EL (cell line): ENCODE measurements at places on chromosomes 3 and 15.

- no peak for DNase-seq
Observed at GRCh38 chr15:82138306-82138705, 92.5 kb upstream of the MEX3B start.

DNA sequence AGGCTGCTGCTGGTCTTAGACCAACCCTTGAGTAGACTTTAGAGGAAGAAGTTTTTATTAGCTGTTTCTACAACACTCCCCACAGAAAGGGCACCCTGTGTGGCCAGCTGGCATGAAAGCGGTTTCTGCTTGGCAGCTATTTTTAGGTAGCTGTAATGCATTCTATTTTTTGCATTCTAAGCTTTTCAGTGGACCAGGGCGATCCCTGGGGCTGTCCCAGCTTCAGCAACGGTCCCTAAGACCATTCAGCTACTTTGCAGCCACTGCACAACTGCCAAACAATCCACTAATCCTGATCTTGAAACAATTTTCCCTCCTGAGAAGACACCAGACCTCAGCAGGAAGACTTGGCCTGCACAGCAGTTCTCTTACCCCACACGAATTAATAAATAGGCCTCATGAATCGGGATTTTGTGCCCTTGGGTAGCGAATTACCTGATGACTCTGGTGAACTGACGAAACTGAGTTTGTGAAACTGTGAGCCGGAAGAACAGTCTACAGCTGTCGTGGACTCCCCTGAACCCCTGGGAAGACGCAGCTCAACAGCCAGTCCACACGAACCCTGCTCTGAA, 14.6 kb upstream of the TFRC start:
- DNase-seq, result no peak

GRCh38 chr3:94001191-94001590, 21.2 kb downstream of the ARL13B start:
- no peak for DNase-seq

DNA sequence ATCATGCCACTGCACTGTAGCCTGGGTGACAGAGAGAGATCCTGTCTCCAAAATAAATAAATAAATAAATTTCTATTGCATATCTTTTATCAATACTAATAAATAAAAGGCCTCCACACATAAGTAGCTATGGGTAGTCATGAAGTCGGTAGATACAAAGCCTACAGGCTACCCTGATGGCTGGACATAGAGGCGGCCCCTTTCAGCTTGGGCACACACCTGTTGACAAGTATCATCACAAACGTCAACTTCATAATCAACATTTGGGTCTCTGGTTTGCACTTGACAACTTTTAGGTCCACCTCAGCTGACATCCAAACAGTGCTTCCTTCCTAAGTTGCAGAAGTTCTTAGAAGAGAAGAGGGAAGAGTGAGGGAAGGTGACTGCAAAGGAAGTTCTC, 53.4 kb downstream of the ITGA11 start:
- no peak for DNase-seq

- DNase-seq, result peak; percentile 46
Observed at GRCh38 chr3:11080492-11080891, 73.8 kb upstream of the HRH1 start.

DNA sequence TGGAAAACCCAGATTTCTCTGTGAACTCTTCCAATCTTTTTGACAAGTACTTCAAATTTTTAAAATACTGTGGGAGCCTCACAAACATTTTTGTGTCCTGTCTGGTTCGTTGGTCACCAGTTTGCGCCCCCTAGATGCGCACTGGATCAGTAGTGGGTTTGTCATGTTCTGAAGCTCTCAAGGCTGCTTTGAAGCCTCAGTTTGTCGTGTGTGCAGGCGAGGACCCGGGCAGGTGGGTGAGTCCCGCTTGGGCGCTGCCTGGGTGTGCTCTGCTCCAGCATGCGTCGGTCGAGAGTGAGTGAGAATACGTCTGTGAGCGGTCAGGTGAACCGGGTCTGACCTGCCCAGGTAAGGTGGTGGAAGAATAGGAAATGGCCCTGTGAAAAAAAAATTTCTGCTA, 17.3 kb upstream of the AEN start:
- no peak for DNase-seq

DNA sequence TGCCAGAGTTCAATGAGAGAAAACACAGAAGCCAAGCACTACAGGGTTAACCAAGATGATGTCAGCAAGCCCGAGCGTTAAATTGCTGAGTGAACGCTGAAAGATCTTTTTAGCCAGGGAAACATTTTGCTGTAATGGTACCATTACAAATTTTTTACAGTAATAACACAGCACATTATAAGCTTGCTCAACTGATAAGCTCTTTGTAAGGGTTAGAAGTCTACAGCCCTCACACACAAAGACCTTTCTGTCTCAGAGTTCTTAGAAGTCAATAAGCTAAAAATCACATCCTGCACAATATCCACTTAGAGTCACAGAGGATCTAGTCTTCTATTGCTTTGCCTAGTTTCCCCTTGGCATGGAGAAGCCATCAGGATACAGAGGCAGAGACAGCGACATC, 29.9 kb downstream of the CHSY1 start:
- no peak for DNase-seq

DNA sequence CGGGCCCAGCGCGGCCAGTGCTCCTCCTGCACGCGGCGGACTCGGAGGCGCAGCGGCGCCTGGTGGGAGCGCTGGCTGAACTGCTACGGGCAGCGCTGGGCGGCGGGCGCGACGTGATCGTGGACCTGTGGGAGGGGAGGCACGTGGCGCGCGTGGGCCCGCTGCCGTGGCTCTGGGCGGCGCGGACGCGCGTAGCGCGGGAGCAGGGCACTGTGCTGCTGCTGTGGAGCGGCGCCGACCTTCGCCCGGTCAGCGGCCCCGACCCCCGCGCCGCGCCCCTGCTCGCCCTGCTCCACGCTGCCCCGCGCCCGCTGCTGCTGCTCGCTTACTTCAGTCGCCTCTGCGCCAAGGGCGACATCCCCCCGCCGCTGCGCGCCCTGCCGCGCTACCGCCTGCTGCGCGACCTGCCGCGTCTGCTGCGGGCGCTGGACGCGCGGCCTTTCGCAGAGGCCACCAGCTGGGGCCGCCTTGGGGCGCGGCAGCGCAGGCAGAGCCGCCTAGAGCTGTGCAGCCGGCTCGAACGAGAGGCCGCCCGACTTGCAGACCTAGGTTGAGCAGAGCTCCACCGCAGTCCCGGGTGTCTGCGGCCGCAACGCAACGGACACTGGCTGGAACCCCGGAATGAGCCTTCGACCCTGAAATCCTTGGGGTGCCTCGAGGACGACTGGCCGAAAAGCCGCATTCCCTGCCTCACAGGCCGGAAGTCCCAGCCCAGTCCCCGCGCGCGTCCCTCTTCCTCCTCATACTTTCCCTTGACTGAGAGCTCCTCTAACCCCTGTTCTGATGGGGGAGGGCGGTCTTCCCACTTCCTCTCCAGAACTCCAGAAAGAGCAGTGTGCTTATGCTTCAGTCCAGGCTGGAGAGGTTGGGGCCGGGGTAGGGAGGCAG, 1.4 kb upstream of the IL17RC start:
- DNase-seq, result peak; percentile 80

GRCh38 chr15:48868536-48868935, 9.4 kb upstream of the EID1 start:
- peak; percentile 87 for DNase-seq

GRCh38 chr15:54026258-54026657, 48.0 kb downstream of the UNC13C start:
- no peak for DNase-seq

- no peak for DNase-seq
Observed at GRCh38 chr3:58667704-58668103, 1.1 kb upstream of the FAM3D start.

GRCh38 chr15:29528276-29528675, 258.7 kb upstream of the NSMCE3 start:
- DNase-seq, result no peak

DNA sequence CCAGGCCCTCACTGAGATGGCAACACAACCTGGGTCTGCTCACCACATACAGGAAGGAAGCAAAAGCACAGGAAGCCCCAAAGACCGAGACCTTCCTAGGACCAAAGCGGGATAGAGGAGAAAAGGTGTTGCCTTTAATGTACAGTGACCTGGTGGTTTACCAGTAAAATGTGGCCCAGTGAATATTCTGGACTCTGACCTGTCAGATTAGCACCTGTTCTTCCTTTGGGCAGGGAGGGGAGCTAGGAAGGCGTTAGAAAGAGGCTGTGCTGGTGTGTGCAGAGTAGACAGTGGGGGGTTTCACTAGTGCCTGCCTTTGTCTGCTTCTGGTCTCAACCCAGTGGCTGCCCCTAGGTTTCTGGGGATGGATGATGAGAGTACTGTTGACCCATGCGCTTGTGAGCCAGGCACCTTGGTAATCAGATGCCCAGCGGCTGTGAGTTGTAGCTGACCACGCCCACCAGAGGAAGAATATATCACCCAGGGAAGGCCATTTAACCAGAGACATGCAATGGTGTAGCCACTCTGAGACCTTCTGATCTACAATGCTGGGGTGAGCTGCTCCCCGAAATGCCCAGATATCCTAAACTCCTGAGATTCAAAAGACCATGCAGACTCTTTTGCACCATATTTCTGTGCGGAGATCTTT, 90.1 kb upstream of the NEO1 start:
- no peak for DNase-seq

- peak; percentile 44 for DNase-seq
Observed at GRCh38 chr15:63915873-63916771, 82.4 kb upstream of the HERC1 start.

DNA sequence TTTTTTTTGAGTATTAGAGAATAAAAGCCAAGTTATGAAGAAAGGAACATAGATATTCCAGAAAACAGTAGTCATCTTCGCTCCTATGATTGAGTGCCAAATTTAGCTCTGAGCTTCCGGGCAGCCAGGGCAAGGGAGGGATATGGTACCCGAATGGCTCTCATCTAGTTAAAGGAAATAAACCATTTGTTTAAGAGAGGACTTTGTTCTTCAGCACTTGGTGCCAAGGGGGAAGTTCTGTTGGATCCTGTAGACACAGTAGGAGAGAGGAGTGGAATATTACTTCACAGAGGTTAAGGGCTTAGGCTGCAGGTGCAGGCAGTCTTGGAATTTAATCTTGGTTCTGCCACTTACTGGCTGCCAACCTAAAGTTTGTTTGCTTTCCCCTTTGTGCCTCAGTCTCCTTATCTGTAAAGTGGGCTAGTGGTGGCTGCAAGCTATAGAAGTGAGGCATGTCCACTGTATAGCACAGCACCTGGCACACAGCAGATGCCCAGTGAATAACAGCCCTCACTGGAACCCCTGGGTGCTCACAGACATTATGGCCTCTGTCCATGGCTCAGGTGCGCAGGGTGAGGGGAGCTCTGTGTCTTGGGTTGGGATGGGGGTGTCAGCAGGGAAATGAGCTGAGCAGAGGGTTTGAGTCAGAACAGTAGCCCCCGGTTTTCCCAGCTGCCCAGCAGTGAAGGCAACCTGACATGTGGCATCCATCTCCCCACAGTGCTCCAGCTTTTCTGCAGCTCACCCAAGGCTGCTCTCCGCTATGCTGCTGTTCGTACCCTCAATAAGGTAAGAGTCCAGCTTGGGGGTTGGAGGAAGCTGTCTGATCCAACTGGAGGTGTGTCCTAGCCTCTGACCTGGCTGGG, 10.4 kb downstream of the COPG1 start:
- DNase-seq, result no peak

- no peak for DNase-seq
Observed at GRCh38 chr15:77356305-77356704, 63.6 kb downstream of the PEAK1 start.

GRCh38 chr3:70952033-70952747, 631.3 kb downstream of the FOXP1 start:
- no peak for DNase-seq

DNA sequence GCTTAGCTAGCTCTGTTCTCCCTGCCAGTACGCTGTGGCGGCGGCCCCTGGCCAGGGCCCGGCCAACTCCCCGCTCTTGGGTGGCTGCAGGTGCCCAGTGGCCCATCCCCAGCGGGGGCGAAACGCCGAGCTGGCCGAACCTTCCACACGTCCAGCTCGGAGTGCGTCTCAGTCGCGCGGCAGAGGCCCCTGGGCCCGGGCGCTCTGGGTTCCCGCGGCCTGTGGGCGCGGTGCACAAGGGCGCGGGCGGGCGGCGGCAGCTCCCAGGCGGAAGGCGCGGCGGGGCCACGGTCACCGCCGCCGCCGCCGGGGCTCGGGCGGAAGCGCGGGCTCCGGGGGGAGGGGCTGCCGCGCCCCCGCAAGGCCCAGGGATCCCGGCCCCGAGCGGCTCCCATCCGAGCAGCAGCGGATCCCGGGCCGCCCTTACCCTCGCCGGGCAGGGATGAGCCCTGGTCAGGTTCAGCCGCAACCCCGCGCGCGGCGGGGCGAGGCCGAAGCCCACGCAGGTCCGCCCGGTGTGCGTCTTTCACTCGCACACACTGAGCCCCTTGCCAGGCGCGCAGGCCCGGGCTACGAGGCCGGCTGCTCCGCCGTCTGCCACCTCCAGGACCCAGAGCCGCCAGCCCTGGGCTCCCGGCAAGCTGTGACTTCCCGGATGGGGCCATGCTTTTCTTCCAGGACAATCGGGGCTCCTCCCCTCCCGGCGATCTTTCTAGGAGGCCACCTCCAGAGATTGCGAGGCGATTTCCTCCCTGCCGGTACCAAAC, 54.2 kb downstream of the CCDC54 start:
- peak; percentile 81 for DNase-seq

GRCh38 chr3:150682279-150682678, 21.4 kb downstream of the ERICH6 start:
- no peak for DNase-seq

DNA sequence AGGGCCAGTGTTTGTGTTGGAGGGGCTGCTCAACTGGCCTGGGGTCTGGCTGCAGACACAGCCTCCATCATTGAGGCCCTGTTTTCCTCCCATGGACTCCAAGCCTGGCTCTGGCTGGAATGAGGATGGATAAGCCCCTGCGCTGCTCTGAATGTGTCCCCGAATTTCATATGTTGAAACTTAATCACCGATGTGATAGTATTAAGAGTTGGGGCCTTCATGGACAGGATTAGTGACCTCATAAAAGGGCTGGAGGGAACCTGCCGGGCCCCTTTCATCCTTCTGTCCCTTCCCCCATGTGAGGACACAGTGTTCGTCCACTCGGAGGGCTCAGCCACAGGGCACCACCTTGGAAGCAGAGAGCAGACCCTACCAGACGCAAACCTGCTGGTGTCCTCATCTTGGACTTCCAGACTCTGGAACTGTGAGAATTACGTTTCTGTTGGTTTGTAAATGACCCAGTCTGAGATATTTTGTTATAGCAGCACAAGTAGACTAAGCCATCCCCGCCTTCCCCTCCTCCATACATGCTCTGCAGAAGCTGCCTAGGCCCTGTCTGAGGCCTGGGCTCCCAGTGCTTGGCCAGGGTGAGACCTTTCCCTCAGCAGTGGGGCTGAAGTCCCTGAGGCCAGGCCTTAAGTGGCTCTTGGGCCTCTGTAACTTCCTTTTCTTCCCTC, 3.8 kb upstream of the LCTL start:
- no peak for DNase-seq

DNA sequence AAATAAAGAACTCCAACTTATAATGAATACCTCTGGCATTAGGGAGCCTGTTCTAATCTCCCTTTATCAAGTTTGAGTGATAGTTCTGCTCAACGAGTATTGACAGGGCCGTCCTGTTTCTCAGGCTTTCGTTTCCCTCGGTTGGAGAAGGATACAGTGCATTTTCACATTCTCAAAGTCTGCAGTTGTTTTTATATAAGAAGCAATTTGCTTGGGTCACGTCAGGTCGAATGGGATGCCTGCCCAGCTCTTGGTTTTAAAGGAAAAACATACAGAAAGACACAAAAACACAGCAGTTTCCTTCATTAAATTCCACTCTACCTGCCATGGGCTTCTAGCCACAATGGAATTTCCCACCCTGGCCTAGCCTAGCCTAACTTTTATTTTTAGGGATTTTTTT, 366.3 kb downstream of the TIGIT start:
- DNase-seq, result peak; percentile 39

- DNase-seq, result no peak
Observed at GRCh38 chr3:45119824-45120358, 26.3 kb downstream of the CDCP1 start.

GRCh38 chr3:24616110-24616829, 121.6 kb upstream of the THRB start:
- DNase-seq, result no peak
